ENCODE measurements at places on chromosomes 1 and 21. TPM values are rescaled to one million over a fixed set of nuclear protein-coding genes. Genes with fewer than 3 reads are reported as not detected.

TSSK3 gene
- total RNA-seq = 1.8 TPM

NUAK2 gene
- 3.6 TPM for total RNA-seq

PLEKHA6 gene
- total RNA-seq = 0.29 TPM

STMN1 gene
- total RNA-seq = 35.1 TPM

- DNase-seq = peak; percentile 38
Observed at GRCh38 chr1:42960566-42961311, 2.1 kb upstream of the SLC2A1 start.

- no peak for DNase-seq
Observed at GRCh38 chr21:28793043-28793442, 199.6 kb downstream of the LTN1 start.

DNA sequence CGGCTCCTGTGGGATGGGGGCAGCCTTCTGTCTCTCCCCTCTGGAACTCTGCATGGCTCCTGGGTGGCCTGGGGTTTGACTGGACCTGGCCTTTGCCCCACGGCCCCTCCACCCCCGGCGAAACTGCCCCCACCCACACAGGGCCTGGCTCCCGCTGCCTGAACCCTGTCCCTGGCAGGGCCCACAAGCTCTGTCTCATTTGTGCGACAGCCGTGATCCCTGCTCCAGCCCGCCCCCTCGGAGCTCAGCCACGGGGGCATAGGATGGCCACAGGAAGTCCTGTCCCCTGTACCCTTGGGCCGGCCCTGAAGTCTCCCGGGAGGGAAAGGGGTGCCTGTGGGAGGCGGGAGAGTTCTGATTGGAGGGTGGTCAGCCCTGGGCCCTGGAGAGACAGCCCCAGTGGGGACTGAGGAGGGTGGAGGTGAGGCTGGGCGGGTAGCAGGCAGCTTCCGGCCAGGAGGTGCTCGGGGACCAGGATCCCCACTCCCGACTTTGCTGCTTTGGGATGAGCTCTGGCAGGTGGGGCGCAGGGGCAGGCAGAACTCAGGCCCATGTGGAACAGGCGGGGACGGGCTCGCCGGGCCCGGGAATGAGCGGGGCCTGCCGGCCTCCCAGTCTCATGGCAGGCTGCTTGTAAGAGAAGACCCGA is 45.1 kb downstream of the SLX9 start:
- peak; percentile 89 for DNase-seq

DNA sequence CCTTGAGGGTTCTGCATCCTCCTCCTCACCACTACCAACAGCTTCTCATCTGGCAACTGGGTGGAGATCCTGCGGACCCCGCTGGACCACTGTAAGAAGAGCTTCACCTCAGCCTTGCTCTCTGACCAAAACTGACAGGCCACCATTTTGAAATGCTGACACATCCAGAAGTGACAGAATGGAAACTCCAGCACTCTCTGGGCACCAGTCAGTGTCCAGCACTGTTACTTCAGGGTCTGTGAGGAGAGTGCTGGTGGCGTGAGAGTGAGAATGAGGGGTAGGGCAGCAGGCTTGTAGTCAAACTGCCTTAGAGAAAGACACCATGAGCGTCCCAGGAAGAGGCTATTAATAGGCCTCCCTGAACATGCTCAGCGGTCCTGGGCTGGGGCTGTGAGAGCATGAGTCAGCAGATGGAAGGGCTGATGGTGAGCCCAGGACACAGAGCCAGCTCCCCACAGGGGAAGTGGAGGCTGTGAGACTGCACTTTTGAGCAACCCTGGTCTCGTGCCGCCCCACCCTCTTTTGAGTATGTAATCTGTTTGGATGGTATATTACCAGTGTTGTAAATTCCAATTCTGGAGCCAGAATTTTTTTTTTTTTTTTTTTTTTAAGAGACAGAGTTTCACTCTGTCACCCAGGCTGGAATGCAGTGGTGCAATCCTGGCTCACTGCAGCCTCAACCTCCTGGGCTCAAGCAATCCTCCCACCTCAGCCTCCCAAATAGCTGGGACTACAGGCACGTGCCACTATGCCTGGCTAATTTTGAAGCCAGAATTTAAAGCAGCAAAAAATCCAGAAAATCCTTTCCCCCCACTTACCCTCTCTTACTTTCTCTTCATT is 34.4 kb upstream of the SLC30A1 start:
- DNase-seq = peak; percentile 96

DNA sequence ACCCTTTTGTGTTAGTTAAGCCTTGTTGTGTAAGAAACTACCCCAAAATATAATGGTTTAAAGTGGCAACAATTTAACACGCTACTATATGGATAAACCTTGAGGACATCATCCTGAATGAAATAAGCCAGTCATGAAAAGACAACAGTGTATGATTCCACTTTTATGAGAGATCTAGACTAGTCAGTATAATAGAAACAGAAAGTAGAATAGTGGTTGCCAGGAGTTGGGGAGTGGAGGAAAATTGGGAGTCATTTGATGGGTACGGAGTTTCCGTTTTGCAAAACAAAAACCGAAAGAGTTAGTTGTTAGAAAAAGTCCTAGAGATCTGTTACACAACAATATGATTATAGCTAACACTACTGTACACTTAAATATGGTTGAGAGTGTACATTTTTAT is 16.0 kb upstream of the CHIA start:
- DNase-seq = peak; percentile 71

- DNase-seq = peak; percentile 71
Observed at GRCh38 chr1:85360730-85361493, 84.5 kb upstream of the BCL10 start.

DNA sequence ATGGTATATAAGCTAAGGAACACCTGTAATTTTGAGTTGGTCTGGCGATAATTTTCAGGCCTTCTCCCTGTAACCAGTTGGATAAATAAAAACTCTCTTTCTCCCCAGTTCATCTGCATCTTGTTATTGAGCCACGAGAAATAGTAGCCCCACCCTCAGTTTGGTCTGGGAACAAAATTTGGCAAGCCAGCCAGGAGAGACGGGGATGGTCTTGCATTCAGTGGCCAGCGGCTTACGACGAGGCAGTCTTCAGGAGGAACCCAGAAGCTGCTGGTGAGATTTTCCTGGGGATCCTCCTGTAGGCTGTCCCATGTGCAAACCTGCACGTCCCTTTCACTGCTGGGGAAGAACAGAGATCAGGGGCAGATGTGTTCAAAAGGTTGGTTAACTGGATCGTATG is 174.6 kb downstream of the PLA2G4A start:
- DNase-seq = no peak

DNA sequence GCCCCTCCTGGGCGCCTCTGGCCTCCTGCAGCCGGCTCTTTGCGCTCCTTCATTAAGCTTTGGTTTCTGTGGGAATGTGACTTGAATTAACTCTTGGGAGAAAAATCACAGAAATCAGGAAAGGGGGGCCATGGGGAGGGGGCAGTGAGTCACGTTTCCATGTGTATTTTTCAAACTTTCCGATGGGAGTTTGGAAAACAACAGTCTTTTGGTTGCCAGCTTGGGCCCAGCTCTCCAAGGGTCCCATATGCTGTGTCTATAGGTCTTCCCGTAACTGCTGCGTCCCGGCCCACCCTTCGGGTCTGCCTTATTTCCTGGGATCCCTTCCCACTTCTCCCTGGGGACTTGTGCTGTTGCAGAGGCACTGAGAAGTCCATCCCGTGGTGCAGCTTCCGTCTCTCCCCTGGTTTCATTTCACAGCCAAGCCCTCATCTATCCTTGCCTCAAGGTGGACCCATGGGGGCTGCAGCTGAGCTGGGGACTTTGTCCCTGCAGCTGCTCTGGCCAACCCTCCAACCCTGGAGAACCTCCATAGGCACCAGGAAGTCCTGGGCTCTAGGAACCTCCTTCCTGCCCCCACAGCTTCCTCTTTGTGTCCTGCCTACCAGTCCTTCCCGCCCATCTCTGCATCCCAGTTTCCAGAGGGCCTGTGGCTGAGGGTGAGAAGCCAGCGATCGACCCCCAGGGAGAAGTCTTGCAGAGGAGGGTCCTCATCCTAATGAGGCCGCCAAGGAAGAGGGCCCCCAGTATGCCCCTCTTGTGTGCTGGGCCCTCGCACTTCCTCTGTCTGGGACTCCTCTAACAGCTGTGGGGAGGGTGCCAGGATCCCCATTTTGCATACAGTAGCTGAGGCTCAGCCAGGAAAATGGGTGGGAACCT is 11.6 kb upstream of the LMNA start:
- DNase-seq = peak; percentile 88

DNA sequence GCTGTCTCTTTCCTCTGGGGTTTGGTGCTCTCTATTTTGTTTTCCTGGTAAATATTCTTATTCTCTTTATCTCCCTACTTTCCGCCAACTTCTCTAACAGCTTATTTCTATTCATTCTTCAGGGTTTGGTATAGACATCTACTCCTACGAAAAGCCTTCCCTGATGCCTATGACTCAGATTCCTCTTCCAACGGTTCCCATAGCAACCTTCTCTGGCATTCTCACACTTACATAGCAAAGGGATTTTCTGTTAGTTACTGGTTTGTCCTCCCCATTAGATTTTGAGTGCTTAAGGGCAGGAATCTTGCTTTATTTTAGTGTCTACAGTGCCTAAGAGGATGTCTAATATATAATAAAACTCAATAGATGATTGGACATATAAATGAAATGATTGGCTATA is 407.6 kb upstream of the DEPDC1 start:
- no peak for DNase-seq

- no peak for DNase-seq
Observed at GRCh38 chr1:162300057-162300917, 76.4 kb downstream of the SPATA46 start.

GRCh38 chr1:184773762-184774320 is 19.2 kb upstream of the EDEM3 start:
- no peak for DNase-seq

- DNase-seq = peak; percentile 98
Observed at GRCh38 chr1:8879922-8880676, 1.6 kb upstream of the ENO1 start.

Measured in osteoblast (primary cell).